ENCODE measurements at places on chromosomes 7 and 10. TPM values are rescaled to one million over a fixed set of nuclear protein-coding genes. Genes with fewer than 3 reads are reported as not detected.

PDE1C gene
- total RNA-seq: 9.9 TPM

SFTPA1 gene
- not detected for total RNA-seq

PKD2L1 gene
- not detected for total RNA-seq

NRF1 gene
- total RNA-seq: 19.6 TPM

MYL10 gene
- 20.9 TPM for total RNA-seq

CYP3A5 gene
- 38.5 TPM for total RNA-seq

GDF2 gene
- not detected for total RNA-seq

CAMK2B gene
- 26.7 TPM for total RNA-seq

PIK3CG gene
- 3.5 TPM for total RNA-seq

PRSS1 gene
- not detected for total RNA-seq

ADGRA1 gene
- 3.3 TPM for total RNA-seq

FAM221A gene
- total RNA-seq: 2.7 TPM

RSPH10B gene
- 0.31 TPM for total RNA-seq

ACTL6B gene
- not detected for total RNA-seq

LIPK gene
- 1.1 TPM for total RNA-seq

CYP3A7 gene
- 0.21 TPM for total RNA-seq

PILRA gene
- total RNA-seq: 1.1 TPM

STOX1 gene
- 5.0 TPM for total RNA-seq
